ENCODE measurements at places on chromosomes 7 and 10.

- no peak for DNase-seq
These were observed 121.5 kb downstream of the SLIT1 start for GRCh38 chr10:97063983-97064837.

GRCh38 chr7:55304018-55304762, 60.9 kb upstream of the LANCL2 start:
- no peak for DNase-seq

GRCh38 chr7:116337800-116338199, 127.5 kb downstream of the TES start:
- no peak for DNase-seq

- no peak for DNase-seq
These were observed 6.1 kb downstream of the CREM start for GRCh38 chr10:35132727-35133126.

DNA sequence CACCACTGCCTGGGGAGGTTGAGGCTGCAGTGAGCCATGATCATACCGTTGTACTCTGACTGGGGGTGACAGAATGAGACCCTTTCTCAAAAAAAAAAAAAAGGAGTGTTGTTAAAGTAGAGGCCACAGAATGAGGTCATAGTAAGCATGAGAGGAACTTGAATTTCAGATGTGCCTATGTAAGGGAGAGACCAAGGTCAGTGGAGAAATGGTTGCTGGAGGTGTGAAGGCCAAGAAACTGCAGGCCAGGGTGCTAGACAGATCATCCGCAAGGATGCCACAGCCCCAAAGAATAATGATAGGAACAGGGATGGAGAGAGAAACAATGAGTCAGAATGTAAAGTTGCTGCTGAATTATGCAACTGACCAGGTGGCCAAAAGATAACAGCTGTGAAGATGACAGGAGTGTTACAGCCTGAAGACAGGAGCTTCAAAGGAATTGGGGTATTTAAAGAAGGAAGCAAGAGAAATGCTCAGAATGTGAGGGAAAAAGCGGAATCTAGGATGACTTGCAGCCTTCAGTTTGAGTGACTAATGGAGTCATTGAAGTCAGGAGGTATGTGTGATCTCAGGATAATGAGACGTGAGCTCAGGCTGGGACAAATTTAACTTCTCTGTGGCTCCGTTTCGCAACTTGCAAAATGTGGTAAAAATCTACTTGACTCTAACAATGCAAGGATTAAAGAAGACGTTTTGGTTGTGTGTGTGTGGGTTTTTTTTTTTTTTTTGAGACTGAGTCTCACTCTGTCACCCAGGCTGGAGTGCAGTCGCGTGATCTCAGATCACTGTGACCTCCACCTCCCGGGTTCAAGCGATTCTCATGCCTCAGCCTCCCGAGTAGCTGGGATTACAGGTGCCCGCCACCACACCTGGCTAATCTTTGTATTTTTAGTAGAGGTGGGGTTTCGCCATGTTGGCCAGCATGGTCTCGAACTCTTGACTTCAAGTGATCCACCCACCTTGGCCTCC, 22.2 kb downstream of the TYW1B start:
- DNase-seq, result no peak

DNA sequence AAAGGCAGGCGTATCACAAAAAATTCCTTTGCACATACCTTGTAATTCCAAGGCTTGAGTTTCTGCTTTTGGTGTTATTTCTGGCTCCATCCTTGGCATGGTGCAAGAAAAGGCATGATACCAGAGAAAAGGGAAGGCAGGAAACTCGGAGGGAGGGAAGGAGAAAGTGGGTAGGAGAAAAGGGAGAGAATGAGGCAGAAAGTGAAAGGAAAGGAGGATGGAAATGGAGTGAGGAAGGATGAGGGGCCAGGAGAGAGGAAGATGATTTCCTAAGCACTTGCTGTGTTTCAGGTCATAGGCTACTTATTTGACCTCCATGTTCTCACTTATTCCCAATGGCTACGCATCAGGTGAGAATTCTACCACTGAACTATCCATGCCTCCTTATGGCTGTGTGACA, 110.8 kb upstream of the JCAD start:
- no peak for DNase-seq

DNA sequence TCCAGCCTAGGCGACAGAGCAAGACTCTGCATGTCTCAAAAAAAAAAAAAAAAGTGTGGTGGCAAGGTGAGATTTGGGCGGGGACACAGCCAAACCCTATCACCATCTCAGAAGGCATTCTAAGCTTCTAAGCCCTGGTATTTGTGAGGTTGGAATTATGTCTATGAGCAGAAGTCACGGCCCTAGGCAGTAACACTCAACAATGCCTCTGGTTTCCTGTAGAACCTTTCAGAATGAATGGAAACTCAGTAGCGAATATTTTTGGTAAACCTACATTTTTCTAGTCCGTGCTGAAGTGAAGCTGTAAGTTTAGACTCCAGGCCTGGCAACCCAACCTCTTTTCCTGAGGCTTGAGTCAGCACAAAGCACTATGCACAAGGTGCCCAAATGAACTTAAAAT, 88.3 kb downstream of the FAM107B start:
- DNase-seq, result no peak

- DNase-seq, result no peak
These were observed 54.3 kb downstream of the SPOCK2 start for GRCh38 chr10:72034040-72034499.

- DNase-seq, result no peak
These were observed 19.7 kb upstream of the CCSER2 start for GRCh38 chr10:84308481-84309304.

GRCh38 chr10:62715383-62715782, 89.1 kb upstream of the ADO start:
- no peak for DNase-seq

DNA sequence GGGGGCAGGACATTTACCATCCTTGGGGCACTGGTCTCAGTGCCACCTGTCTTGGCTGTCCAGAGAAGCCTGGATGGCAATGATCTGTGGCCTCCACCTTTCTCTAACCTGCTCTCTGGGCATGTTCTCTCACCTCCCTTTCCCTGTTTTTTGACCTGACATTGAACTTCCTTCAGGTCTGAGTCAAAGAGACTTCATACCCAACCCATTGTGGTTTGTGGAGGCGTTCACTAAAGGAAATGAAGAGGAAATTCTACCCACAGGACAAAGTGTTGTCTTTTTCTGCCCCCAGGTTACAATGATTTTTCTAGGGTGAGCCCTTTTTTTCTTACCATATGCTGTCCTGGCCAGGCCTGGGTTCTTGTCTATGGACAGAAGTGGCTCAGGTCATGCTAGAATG, 76.6 kb downstream of the CYP26A1 start:
- DNase-seq, result no peak

DNA sequence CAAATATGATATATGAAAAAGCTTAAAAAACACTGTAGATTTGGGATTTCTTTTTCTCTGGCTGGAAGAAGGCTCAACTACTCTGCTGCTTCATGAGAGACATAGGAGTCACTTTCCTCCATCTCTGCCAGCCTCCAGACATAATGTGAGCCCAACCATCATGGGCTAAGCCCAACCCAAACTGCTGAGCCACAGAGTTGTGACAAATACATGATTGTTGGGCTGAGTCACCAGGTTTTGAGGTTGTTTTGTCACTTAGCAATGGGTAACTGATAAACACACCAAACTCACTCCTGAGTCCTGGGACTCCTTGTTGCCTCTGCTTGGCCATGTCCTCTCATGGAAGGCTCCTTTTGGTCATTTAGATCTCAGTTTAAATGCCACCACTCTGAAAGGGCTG, 381.8 kb upstream of the FZD8 start:
- no peak for DNase-seq

DNA sequence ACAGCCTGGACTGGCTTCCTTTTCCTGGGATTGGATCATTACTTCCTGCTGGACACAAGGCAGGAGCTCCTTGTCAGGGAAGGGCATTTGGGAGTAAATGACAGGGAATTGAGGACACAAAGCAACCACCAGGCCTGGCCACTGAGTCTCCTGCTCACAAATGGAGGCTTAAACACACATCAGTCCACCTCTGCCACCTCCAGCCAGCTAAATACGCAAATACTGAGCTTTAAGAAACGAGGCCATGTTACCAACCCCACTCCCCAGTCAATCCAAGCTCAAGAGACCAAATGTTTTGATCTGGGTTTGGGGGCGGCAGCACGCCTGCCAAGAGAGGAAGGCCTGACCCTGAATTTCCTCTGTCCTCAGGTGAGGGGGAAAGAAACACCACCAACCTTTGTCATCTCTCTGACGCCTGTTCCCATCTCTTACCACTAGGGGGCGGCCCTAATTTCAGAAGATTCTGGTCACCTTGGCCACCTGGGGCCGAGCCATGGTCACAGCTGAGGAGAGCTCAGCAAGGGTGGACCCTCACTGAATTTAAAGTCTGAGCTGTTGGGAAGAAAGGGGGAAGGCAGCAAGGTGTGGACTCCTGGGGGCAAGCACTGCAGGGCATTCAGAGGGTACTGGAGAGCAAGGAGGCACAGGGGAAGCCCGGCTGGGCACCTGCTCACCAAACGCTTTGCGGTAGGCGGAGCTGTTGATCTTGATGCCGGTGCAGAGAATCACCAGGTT, 16.5 kb downstream of the AIFM2 start:
- no peak for DNase-seq

GRCh38 chr10:11685787-11686218, 56.4 kb upstream of the ECHDC3 start:
- no peak for DNase-seq

GRCh38 chr10:42936580-42936979, 140.3 kb upstream of the RET start:
- no peak for DNase-seq

- DNase-seq, result no peak
These were observed 96.8 kb upstream of the SAMD8 start for GRCh38 chr10:75014516-75015230.

DNA sequence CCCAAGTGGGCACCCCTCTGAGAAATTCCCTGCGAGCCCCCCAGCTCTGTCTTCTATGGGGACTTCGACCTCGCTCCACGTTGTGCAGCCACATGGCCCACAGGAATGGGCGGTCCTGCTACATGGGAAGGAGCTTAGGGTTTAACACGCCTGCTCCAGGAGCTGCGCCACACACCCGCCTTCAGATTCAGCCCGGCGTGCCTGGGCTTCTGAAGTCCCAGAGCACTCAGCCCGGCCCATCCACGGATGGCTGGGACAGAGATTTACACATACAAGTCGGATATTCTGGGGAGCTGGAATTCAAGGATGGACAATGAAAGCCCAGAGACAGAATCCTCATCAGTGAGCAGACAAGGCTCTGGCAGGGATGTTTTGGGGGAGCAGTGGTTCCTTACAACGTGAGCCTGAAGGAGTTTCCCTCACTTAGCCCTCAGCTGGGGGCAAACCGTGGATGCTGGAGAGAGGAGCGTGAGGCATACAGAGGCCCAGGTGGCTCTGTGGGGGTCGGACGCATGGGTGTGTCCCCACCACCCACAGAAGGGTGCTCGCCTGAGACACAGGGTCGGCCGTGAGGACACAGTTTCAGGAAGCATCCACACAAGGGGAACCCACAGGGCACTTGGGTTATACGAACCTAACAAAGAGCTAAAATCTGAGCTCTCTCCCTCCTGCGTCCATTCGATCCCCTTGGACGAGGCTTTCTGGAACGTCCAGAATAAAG, 372.9 kb downstream of the DNAJB6 start:
- DNase-seq, result no peak

GRCh38 chr7:130356876-130357611, 12.4 kb downstream of the CPA5 start:
- DNase-seq, result no peak

DNA sequence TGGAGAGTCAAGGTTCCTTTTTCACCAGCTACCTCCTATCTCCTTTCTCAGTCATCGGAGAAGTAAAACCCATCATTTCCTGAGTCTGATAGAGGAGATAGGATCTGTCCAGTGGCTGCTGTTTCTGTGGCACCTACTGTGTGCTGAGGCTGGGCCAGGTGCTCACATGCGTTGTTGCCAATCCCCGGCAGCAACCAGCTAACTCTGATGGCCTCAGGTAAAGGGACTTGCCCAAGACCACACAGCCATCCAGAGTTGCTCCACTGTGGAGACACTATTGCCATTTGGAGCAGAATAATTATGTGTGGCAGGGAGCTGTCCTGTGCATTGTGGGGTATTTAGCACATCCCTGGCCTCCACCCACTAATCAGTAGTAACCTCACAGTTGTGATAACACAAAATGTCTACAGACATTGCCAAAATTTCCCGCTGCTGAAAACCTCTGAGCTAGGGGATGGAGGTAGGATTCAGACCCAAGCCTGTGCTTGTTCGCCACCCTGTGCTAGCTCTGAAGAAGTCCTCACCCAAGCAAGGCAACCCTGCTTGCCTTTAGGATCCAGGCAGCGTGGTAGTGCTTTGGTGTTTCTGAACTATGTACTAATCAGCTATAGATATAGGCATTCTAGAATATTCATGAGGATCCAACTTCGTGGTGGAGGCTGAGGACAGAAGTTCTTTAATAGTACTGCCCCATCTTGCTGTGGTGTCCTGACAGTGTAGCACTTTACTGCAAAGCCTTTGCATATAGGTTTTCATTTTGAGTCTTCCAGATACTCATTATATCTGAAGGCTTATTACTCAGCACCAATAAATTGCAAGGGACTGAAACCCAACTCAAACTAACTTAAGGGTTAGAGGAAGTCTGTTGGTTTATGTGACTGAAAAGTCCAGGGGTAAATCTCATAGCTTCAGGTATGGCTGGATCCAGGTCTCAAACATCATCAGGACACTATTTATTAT, 164.6 kb downstream of the GRK5 start:
- DNase-seq, result no peak

DNA sequence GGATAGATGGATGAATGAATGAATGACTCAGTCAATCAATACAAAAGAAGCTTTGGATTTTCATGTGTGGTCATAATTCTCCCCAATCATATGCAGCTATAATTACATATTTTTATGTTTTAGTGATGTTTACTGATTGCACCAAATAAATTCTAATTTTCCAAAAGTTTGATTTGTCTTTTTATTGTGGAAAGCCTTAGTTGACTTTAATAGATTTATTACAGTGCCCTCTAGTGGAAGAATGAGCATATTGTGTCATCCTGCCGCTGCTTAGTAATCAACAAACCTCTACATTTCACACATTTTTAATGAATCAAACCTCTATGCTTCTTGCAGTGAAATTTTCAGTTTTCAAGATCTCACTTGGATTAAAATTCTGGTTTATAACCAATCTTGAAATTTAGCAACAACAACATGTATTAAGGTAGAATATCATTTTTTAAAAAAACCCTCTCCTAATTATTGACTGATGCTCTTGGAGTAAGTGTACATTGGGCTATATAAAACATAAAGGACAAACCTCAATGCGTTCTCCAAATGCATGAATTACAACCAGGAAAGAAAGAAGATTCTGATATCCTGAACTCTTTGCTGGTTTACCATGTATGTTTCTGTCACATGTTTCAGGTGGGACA, 55.6 kb upstream of the PNLIP start:
- DNase-seq, result no peak

- no peak for DNase-seq
These were observed 12.2 kb downstream of the MAD1L1 start for GRCh38 chr7:2220506-2220905.

DNA sequence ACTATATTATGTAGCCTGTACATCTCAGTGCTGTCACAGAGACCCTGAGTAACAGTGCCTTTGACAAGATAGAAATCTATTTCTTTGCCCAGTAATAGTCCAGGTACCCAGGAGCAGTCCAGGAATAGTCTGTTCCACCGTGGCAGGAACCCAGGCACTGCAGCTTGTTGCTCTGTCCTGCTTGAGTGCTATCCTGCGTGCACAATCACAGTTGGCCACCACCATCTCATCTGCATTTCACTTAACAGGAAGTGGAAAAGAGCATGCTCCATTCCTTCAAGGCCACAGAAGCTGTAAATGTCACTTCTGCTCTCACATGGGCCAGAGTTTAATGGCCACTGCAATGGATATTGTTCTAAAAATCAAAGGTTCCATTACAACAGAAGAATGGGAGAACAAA, 61.5 kb upstream of the PRR15 start:
- no peak for DNase-seq
